Urinary bladder (tissue), 4 donors: ENCODE measurements at places on chromosomes 1 and 21. TPM values are rescaled to one million over a fixed set of nuclear protein-coding genes. Genes with fewer than 3 reads are reported as not detected.

DNA sequence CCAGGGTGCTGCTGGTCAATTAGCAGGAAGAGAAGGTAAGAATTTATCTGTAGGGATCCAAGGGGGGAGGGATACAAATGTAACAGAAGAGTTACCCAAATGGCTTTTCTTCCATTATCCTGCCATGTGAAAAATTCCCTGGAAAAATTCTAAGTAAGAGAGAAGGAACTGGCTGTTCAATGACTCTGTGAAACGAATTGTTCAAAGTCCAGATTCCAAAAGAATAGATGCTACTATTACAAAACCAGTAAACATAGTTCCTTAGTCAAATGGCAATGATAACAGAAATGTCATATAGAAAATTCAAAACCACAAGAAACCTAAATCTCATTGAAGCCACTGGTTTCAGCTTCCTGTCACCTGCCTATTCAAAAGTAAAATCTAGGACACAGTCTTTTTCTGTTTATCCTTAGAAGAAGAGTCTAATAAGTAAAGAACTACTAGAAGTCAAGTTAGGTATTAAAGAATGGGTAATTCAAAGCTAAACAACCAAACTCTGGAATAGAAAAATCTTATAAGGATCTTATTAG, 102.6 kb downstream of the ZNF644 start:
- no peak for DNase-seq

The ETV3L gene
- not detected for total RNA-seq

DNA sequence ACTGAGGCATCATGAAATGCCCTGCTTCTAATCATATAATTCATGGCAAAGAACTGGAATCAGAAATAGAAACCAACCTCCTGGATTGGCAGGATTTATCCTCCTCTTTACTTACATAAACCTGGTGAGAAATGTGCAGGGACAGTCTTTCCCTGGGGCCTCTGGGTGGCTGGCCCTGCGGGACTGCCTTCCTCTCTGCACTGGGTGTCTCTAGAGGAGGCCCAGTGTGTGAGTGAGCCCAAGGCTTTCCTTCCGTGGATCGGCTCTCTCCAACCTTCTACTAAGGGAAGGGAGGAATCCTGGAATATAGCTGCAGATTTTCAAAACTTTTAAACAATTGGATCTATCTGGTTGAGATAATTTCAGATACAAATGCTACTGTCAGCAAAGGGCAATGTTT, 11.4 kb upstream of the ATP1A1 start:
- no peak for DNase-seq

The FDPS gene
- 73.1 TPM for total RNA-seq

DNA sequence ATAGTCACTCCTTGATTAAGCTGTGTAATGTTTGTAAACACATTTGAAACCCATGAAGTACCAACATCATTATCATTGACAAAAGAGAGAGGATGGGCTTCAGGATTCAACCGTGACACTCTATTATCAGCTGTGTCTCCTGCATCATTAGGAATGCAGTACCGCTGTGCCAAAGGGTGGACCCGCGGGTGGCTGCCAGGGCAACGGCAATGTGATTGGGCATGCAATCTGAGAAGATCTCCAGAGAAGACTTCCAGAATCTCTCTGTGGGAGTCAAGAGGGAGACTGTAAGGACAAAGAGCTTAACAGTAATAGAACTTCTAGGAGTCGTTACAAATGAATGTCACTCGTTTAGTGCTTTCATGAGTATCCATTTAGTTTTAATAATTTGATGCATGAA, 97.9 kb downstream of the USH2A start:
- DNase-seq: no peak

The CRB1 gene
- total RNA-seq: 0.58 TPM

GRCh38 chr1:170729225-170730002, 65.5 kb downstream of the PRRX1 start:
- DNase-seq: no peak

GRCh38 chr1:42658877-42659337, 684 bp downstream of the PPIH start:
- no peak for DNase-seq

DNA sequence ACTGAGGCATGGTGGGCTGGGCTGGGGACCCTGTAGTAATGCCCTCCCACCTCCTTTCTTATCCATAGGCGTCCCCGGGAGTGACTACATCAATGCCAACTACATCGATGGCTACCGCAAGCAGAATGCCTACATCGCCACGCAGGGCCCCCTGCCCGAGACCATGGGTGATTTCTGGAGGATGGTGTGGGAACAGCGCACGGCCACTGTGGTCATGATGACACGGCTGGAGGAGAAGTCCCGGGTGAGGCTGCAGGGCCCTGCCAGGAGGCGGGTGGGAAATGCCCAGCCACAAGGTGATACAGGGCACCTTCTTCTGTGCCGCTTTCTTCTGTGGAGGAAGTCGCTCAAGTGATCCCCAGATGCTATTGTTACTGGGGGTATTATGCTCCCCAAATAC, 32.3 kb upstream of the KDM4A start:
- DNase-seq: no peak
